MV-4-11 (cell line): ENCODE measurements at places on chromosomes 7 and 10.
A peak's percentile ranks its signal among the peaks of the same experiment; 100 is the strongest.

DNA sequence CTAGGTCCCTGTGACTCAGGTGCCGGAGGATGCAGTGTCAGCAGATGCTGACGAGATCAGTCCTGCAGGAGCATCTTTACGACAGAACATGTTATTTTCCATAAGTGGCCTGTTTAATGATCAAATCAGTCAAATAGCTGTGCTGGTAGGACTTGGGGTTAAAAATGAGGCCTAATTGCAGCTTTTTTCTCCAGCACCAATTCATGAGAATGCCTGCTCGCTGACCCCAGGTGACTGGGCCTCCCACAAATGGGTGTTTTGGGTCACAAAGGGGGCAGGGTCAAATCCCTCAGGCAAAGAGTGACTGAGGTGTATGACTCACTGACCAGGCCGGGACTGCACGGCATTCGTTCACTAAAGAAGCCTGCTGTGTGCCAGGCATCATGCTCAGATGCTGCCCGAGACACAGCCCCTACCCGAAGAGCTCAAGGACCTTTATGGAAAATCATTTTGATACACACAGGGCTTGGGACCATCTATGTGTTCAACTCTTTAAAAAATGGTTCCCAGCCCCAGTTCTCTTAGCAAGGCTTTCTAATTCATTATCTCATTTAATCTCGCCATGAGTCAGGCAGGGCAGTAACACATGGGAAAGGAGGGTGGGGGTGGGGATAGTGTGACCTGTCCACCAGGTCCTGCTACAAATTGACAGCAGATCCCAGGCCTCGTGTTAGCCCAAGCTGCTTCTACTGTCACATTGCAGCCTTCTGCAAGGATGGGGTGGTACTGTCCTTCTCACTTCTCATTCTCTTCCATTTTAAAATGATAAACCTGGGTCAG is 21.1 kb downstream of the ZNF775 start:
- DNase-seq: no peak

GRCh38 chr7:2614631-2615330 is 17.0 kb upstream of the TTYH3 start:
- DNase-seq: no peak

- peak; percentile 1 for DNase-seq
These were observed 348.4 kb upstream of the PODXL start for GRCh38 chr7:131904760-131905327.

- DNase-seq: peak; percentile 58
These were observed 60.4 kb downstream of the EVX1 start for GRCh38 chr7:27303026-27303425.

GRCh38 chr10:112389271-112389822 is 15.4 kb downstream of the ACSL5 start:
- peak; percentile 90 for DNase-seq

DNA sequence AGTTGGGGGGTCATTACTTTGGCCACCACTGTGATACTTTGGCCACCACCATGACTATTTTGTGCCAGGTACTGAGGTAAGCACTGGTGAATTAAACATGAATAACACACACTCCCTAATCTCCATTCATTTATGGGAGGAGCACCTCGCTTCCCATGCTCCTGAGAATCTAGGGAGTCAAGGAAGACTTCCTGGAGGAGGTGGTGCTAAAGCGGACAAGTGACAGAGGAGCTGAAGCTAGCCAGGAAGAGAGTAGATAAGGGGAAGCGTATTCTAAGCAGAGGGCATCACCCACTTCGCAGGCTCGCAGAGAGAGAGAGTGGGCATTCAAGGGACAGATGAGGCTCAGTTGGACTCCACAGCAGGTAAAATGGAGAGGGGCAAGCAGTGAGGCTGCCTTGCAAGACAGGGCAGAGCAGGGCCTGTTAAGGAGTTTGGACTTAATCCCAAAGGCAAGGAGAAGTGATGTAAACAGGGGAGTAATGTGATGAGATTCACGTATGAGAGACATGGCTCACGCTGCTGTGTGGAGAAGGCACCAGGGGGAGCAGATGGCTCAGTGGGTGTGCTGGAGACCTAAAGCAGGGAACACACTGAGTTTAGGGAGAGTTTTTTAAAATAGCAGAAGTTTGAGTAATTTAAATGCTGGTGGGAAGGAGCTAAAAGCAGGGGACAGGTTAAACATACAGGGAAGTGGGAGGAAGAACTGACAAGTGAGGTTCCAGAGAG is 21.3 kb upstream of the TMEM248 start:
- no peak for DNase-seq

DNA sequence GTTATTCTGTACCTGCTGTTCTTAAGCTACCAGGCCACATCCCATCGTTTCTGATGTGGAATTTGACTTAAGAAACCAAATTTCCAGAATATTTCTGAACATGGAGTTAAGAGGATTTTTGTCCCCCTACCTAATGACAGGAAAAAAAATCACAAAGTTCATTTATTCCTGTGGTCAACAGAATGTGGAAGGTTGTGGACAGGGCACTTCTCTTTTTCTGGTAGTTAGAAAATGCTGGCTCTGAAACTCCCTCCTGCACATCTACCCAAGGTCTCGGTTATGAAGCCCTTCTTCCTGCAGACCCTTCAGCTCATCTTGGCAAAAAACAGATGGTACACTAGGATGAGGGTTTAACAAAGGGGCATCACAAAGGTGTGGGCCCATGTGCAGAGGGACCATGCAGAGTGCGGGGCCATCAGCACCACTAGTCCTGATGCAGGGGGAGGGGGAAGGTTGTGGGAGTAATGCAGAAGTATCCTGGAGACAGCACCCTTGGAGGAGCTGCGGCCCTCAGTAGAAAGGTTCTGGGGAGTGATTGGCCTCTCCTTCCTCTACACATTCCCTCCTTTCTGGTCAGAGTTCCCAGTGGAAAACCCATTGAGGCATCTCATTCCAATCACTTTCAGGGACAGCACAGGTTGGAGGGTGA is 9.8 kb downstream of the ALOX5 start:
- peak; percentile 55 for DNase-seq

- DNase-seq: no peak
These were observed 776 bp downstream of the TMEM184A start for GRCh38 chr7:1555046-1555812.

DNA sequence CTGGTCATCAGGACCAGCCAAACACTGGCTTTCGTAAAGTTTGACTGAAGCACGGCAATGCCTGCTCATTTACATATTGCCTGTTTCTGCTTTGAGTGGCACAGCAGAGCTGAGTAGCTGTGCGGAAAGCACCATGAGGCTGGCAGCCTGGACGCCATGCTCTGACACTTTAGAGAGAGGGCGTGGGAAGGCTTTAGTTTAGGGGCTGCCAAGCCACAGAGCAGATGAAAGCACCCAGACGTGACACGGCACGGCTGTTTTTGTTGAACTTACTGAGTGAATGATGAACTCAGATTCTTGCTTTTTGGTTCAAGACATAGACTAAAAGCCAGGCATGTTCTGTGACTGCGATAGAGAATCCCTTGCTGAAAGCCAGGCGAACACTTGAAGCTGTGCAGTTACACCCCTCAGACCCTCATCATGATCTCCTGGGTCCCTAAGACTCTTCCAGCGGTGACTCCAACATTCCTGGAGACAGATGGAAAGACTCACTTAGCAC is 182.1 kb downstream of the ZMYND11 start:
- DNase-seq: no peak
